ENCODE measurements at places on chromosomes 2 and 18.

DNA sequence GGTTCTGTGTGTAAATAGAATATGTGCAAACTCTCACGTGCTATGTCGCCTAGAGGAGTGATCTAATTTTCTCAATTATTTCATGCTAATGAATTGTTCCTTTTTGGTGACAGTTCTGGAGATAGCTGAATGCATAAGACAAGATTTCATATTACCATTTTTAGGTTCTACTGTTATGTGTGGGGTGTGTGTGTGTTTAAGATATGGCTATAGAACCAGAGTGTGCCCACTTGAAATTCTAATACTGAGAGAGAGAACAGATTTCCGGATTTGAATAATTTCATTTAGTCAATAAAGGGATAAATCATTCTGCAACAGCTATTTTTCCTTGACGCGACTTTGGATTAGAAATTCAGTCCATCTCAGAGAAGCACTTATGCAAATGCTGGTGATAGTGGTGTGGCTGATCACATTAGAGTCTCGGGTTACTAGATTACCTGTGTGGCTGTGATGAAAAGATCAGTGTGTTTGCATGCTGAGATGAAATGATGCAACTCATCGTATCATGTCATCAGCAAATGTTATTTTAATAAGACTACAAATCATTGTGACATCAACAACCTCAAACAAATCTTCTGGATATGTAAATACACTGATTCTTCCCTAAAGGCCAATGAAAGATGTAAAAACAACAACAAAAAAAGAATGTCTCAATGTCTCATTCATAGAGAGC lies 415.9 kb downstream of the EPHA4 start:
- H3K4me1 ChIP-seq: no peaks in the 10 kb centered on the region
- DNase-seq: no peak
- H3K36me3 ChIP-seq: no peaks in the 10 kb centered on the region
- no peaks in the 10 kb centered on the region for H3K27me3 ChIP-seq
- H3K27ac ChIP-seq: no peak overlapping the region
- H3K4me3 ChIP-seq: no peak overlapping the region

GRCh38 chr2:43144263-43144662 lies 82.1 kb downstream of the ZFP36L2 start:
- no peaks in the 10 kb centered on the region for H3K36me3 ChIP-seq
- no peak overlapping the region for H3K4me3 ChIP-seq
- H3K4me1 ChIP-seq: peaks cover 4% of the 10 kb centered on the region

DNA sequence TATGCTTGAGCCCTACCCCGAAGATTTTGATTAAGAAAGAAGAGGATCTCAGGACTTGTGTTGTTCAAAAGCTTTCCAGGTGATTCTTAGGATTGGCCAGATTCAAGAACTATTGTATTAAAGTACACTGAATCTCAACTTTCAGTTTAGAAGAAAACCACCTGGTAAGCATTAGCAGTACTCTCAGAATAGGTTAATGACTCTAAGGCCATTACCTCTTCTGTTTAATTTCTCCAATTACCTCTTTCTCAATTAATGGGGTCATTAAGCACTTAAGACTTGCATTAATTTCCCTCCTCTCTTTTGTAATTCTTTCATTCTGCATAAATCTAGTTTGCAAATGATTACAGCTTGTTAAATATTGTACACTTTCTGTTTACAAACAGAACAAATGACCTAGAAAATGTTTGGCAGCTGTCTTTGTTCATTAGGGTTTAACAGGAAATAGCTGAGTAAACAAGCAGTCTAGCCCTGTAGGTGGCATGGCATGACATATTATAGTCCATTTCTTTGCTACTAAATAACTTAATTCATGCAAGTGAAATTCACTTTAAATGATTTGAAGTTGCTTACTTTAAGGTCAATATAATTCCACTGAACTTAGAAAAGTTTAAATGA lies 20.4 kb upstream of the TDRD15 start:
- H3K27me3 ChIP-seq: no peaks in the 10 kb centered on the region
- no peak overlapping the region for H3K4me3 ChIP-seq
- no peak overlapping the region for H3K27ac ChIP-seq
- DNase-seq: no peak

DNA sequence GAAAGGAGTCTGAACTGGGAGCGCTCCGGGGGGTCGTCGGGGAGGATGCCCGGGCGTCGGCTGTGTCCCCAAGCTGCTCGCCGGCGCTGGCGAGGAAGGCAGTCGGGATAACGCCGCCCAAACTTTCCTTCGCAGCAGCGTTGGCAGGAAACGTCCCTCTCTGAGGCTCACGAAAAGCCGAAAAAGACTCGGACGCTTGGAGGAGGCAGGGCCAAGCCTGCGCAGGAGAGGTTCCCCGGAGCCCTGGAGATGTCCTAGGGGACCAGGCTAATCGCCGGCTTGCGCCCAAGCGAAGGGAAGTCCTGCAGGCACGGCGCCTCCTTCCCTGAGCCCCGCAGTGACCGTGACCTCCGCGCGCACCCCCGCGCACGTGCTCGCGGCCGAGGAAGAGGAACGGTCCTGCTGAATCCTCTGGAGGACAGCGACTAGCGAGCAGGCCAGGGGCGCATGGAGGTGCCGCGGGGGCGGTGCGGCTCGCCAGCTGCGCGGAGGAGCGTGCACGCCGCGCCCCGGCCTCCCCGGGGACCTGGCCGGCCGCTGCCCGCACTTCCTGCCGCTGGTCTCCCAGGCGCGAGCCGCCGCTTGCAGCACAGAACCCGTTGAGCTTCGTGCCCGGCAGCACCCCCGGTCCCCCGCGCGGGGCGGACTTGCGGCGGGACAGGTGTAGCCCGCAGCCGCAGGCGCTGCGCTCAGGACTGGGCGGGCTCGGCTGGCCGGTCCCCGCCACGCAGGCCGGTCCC lies at the start of gene SH3RF3:
Gene SH3RF3 (plus strand): TSS at position 590 of the 740 bp plus-strand sequence.
- H3K27ac ChIP-seq: peak within 1 kb of the TSS; percentile 78
- peak within 1 kb of the TSS; percentile 85 for H3K4me3 ChIP-seq
- peaks cover 42% of the 10 kb centered on the region for H3K4me1 ChIP-seq
- DNase-seq: peak; percentile 93
- H3K36me3 ChIP-seq: no peaks in the 10 kb centered on the region

Measured in osteoblast (primary cell).